Anterior cingulate cortex (tissue), 58 donors: ENCODE measurements at places on chromosomes 7 and 10.

GRCh38 chr10:60465801-60466200 is 76.1 kb upstream of the ANK3 start:
- no peak for DNase-seq

GRCh38 chr10:52571018-52571417 is 201.6 kb downstream of the MBL2 start:
- DNase-seq: no peak

GRCh38 chr7:90833443-90833842 is 237.3 kb downstream of the CDK14 start:
- no peak for DNase-seq

DNA sequence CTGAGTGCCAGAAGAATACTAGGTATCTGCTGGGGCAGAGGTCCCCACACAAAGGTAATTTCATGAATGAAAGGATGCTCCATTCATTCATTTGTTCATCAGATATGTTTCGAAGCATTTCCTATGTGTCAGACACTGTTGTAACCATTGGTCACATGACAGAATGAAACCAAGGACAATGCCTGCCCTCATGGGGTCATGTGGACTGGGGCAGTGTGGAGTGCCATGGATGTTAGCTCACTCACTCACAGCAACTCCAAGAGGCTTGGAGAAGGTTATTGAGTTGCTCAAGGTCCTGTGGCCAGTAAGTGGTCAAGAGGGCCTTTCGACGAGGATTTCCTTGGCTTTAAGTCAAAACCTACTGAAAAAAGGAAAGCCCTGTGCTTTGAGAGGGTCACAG is 223.5 kb downstream of the ARHGAP12 start:
- no peak for DNase-seq

DNA sequence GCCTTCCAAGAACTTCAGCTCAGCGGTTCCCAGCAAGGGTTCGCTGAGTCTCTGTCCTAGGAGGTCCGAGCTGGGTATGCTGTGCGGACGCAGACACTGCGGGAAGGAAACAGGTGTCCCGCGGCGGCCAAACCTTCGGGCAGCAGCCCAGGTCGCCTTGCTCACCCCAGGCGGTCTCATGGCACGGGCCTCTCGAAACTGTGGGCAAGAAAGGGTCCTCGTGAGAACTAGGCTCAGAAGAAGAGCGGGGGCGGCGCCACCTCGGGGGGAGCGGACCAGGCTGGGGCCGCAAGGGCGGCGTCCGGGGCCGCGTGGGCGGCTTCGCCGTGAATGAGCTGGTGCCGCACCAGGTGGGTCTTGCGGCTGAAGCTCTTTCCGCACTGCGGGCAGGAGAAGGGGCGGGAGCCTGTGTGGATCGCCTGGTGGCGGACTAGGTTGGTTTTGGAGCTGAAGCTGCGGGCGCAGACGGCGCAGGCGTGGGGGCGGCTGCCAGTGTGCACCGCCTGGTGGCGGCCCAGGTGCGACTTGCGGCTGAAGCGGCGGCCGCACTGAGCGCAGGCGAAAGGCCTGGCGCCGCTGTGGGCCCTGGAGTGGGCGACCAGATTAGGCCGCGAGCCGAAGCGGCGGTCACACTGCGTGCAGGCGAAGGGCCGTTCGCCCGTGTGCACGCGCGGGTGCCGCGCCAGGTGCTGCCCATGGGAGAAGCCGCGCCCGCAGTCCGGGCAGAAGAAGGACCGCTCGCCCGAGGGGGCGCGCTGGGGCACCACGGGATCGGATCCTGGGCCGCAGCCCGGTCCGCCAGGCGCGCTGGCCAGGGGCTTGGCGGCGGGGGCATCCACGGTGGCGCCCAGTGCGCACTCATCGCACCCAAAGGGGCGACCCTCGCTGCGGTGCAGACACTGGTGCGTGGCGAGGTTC is 8.6 kb downstream of the ZNF467 start:
- DNase-seq: no peak
